ENCODE measurements at places on chromosomes 6 and 20.

DNA sequence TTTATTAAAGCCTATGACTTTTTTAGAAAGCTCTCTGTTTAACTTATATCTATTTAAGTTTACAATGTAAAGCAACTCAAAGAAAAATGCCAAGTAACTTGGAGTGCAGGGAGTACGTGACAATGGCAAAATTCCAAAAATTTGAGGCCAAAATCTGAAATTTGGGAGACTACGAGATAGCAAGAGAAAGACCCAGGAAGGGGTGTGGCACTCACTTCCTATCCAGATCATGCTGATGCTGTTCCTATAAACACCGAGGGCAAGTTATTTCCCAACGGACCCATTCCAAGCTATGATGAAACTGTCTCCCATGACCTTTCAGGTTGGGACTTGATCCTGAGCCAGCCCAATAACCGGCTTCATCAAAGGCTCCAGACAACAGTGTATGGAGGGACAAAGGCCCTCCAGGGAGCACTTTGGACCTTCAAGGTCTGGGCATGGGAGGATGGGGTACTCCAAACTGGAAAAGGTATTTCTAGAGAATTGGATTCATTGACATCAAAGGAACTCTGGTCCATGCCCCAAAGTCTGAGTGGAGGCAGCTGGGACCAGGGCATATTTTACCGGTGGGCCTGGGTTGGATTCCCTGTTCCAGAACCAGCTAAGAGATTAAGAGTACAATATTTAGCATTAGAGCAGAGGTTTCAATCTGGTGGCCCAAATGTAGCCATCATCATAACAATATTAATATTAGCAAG lies 15.7 kb upstream of the SLC13A3 start:
- no peak for DNase-seq

- no peak for DNase-seq
These were observed 252.8 kb downstream of the TMEM242 start for GRCh38 chr6:157070403-157071107.

DNA sequence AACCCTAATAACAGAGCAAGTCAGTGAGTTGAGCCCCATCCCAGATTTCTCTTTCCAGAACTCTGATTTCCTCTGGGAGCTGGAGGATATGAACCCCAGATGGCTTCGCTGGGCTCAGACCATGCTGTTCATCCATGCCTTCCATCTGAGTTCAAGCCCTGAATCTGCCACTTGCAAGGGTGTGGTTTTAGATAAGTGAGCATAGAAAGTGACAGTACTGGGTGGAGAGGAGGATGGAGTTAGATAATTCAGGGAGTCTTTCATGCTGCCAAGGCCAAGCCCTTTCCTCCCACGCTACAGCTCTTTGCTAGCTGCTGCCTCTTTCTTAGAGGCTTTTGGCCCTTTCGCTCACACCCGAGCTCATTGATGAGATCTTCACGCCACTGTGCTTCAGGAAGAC lies 57.2 kb upstream of the MAFB start:
- DNase-seq, result no peak

DNA sequence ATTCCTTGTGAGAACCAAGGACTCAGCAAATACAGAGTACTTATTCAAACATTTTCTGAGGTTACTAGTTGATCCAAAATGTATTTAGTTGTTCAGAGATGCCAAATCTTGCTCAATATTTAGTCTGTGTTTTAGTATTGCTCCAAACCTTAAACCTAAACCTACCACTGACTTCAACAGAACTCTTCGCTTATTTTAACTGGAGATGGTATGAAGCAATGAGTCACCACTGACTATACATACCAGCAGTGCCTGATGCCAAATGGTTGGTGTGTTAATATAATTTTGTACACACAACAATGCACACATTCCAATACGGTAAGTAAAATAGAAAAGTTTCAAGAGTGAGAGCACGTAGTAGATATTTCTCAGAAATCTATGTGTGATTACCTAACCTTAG lies 1.9 kb upstream of the SPTLC3 start:
- no peak for DNase-seq

DNA sequence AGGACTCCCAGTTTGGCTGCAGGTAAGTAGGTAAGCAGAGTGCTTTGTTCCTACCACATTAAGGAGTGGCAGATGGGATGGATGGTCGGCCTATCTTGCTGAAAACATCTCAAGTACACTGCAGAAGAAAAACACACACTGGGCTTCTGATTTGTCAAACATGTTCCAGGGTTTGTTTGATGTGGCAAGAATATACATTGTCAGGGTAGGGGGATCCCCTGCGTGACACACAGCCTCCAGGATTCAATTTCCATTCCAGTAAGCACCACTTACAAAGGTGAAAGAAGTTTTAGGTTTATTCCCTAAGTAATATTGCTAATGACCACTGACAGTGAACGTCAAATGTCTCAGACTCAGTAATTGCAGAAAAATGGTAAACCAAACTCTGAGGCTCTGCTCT lies 26.0 kb upstream of the KIF16B start:
- no peak for DNase-seq

DNA sequence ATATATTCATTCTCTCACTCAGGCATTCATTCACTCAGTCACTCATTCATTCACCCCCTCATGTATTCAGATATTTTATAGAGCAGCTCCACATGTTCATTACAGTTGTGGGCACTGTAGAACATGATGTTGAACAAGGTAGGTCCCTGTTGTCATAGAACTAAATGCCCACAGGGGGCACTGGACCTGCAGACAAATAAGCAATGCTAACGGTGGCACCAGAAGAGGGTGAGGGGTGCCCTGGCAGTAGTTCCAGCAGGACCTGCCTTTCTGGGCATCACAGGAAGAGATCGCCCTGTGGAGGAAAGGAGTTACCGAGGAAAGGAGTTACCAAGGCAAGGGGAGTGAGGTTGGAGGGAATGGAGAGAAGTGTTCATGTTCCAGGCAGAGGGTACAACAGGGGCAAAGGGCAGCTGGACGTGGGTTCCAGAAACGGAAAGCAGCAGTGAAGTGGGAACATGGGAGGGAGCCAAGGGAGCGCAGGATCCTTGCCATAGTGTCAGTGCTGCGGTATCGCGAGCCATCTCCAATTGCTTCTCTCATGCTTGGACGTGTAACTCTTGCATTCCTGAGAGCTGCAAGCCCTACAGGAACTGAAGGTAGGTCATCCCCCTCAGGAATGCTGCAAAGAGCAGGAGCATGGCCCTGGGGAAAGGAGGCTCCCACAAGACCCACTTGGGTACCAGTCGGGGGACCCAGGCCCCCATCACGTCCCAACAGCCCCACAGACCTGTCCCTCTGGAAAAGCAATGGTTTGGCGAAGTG lies 128.2 kb downstream of the EDN3 start:
- no peak for DNase-seq

DNA sequence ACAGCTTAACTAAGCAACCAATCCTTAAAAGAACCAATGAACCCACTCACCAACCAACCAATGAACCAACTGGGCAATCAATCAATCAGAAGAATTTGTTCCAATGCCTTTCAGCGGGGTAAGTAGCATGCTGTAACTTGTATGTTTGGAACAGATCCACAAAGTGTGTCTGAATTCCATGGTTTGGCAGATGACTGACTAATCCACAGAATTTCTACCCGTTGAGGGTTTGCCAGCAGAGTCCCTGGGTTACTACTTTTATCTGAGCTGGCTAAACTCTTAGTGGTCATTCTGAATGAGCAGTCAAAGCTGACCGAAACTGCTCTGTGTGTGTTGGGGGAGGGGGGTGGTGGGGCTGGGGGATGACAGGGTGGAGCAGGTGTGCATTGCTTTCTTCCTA lies 125.0 kb upstream of the JAG1 start:
- DNase-seq, result no peak

DNA sequence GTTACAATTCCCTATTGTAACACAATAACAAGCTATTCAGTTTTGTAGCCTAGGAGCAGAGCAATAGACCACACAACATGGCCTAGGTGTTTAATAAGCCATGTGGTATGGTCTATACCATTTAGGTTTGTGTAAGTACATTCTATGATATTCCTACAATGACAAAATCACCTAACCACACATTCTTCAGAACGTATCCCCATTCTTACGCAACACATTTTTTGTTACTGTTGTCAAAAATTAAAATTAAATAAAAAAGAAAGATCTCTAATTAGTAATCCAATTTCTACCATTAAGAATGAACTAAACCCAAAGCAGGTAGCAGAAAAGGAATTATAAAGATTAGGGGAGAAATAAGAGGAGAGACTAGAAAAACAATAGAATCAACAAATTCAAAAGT lies 44.0 kb downstream of the RANBP9 start:
- DNase-seq, result no peak

DNA sequence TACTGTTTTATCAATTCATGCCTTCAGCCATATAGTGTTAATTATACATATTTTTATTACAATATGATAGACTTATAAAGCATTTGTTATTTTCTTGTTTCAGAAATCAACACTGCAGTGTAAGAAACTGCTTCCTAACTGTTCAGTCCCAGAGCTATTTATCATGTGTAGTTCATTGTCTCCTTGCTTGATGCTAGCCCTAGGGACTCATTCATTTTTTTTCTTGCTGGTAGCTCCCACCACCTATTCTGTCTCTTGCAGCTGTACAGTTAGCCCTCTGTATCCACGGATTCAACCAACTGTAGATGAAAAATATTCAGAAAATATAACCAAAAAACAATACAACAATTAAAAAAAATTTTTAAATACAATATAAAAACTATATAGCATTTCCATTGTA lies 121.3 kb downstream of the STXBP5 start:
- no peak for DNase-seq

- no peak for DNase-seq
These were observed 6.6 kb downstream of the DLL1 start for GRCh38 chr6:170284126-170284773.

DNA sequence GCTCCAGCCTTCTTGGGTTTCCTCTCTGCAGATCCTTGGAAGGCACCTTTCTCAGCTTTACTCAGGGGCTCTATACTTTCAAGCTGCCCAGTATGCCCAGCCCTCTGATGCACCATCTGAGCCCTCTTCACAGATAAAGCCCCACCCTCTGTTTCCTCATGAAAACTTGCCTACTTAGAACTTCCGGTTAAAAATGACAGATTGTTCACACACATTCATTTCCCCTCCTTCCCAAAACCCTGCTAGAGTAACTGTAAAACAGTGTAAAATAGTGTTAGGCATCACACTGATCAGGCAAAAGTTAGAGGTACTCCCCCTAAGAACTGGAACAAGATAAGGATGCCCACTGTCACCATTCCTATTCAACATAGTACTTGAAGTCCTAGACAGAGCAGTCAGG lies 14.0 kb upstream of the GCM1 start:
- no peak for DNase-seq

DNA sequence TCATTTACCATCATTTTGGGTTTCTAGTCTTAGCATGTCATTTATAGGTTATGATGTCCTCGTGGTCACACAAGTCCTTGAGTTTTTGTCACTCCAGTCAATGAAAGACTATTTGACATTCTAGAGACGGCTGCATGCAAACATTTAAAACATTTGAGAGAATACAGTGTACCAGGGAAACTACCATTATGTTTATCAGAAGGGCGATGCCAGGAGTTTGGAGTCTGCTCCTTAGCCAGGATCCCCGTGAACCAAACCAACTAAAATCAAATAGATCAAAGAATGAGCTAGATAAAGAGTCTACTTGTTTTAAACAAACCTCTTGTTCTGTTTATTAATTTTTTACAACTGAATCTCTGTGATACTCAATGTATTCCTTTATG lies 122.6 kb downstream of the OLIG3 start:
- no peak for DNase-seq

DNA sequence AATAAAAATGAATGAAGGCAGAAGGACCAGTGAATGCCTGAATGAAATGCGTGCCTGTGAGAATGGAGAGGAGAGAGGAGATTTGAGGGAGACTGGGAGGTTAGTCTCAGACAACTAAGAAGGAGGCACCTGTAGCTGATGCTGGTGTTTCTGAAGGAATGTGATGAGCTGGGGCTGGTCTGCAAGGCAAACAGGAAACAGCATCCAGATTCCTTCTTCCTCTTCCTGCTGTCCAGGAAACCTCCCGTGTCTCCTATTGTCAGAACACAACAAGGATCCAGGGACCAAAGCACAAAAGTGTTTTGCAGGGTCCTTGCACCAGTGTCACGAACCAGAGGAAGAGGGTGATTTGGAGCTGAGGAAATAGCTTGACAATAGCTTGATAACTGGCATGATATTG lies 50.4 kb upstream of the TAB2 start:
- no peak for DNase-seq

DNA sequence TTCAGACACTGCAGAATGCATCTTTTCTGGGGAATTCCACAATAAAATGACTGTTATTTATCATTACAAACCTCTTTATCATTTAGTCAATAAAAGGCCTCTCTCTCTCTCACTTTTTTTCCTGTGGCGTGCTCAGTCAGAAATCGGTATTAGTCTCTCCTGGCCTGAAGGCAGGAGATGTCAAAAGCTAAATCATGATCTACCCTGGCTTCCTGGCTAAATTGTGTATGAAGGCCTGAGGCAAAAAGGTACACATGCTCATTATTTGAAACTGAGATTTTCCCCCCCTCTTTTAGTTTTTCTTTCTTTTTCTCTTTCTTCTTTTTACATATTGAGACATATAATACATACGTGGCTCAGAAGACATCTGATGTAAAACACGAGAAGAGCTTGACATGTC lies 375.0 kb upstream of the SLC35B3 start:
- DNase-seq, result no peak

GRCh38 chr20:48448666-48449600 lies 378.9 kb downstream of the PREX1 start:
- DNase-seq, result no peak

DNA sequence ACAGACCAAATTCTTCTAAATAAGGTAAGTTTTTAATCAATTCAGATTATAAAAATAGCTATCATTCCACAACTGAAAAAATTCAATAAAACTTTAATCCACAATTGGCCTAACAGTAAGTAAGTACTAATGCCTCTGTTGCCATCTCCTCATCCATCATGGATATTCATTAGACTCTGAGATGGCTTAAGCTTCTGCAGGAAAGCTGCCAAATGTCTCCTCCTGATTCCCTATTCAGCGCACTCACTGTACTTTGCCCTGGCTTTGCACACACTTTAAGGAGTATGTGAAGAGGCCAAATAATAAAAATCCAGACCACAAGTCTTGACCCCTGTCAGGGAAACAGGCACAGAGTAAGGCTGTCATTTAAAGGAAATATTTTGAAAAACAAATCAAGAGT lies 23.6 kb downstream of the PGM3 start:
- DNase-seq, result no peak

GRCh38 chr20:39835130-39835842 lies 853.8 kb downstream of the MAFB start:
- DNase-seq, result no peak

DNA sequence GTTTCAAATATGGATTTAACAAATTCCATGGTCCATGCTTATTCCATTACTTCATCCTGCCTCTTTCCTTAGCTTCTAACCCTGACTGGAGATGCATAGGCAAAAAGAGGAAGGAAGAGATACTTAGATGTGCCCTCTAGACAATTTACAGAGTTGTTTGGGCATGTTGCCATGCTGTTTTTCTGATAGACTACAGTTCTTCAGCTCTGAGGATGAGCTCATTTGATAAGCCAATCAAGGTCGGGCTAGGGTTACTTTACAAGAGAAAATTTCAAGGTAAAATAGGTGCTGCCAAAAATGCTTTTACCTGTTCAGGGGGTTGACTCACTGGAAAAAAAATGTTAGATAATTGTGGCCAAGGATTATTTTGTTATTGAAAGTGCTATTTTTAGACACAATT lies 5.9 kb downstream of the HCRTR2 start:
- no peak for DNase-seq

Measured in stimulated activated CD4-positive, alpha-beta T cell treated with anti-CD3 and anti-CD28 coated beads, Interleukin-1b, Interleukin-23, amount 100 ng/mL, for 4 hours (primary cell).